ENCODE measurements at places on chromosomes 5 and 9. TPM values are rescaled to one million over a fixed set of nuclear protein-coding genes. Genes with fewer than 3 reads are reported as not detected.

- no peak overlapping the region for H3K4me3 ChIP-seq
- no peaks in the 10 kb centered on the region for H3K27me3 ChIP-seq
- no peaks in the 10 kb centered on the region for H3K4me1 ChIP-seq
- peak; percentile 7 for DNase-seq
Measured at GRCh38 chr5:80804332-80804731, 149.5 kb upstream of the DHFR start.

GRCh38 chr5:3320317-3320875, 275.2 kb upstream of the IRX1 start:
- no peaks in the 10 kb centered on the region for H3K36me3 ChIP-seq
- no peak for DNase-seq
- no peak overlapping the region for H3K27ac ChIP-seq
- H3K27me3 ChIP-seq: peaks cover 4% of the 10 kb centered on the region
- peaks cover 9% of the 10 kb centered on the region for H3K4me1 ChIP-seq

Gene IFNA13
- 0.04 TPM for total RNA-seq

- H3K36me3 ChIP-seq: no peaks in the 10 kb centered on the region
- no peaks in the 10 kb centered on the region for H3K27me3 ChIP-seq
- H3K4me1 ChIP-seq: no peaks in the 10 kb centered on the region
- no peak overlapping the region for H3K4me3 ChIP-seq
Measured at GRCh38 chr5:42026446-42026845, 101.4 kb downstream of the FBXO4 start.

GRCh38 chr9:74721696-74722660, 165.7 kb downstream of the TRPM6 start:
- no peaks in the 10 kb centered on the region for H3K4me1 ChIP-seq
- H3K27me3 ChIP-seq: no peaks in the 10 kb centered on the region
- H3K36me3 ChIP-seq: no peaks in the 10 kb centered on the region
- H3K27ac ChIP-seq: no peak overlapping the region

GRCh38 chr5:163815240-163815791, 309.9 kb downstream of the MAT2B start:
- no peaks in the 10 kb centered on the region for H3K36me3 ChIP-seq
- no peak overlapping the region for H3K27ac ChIP-seq
- no peak for DNase-seq

Gene FAM170A
- total RNA-seq: not detected

Gene KCNIP1
- 3.7 TPM for total RNA-seq

Measured in muscle of leg (tissue), 16 donors.